T47D (cell line): ENCODE measurements at places on chromosomes 6 and 20.
A peak's percentile ranks its signal among the peaks of the same experiment; 100 is the strongest.

DNA sequence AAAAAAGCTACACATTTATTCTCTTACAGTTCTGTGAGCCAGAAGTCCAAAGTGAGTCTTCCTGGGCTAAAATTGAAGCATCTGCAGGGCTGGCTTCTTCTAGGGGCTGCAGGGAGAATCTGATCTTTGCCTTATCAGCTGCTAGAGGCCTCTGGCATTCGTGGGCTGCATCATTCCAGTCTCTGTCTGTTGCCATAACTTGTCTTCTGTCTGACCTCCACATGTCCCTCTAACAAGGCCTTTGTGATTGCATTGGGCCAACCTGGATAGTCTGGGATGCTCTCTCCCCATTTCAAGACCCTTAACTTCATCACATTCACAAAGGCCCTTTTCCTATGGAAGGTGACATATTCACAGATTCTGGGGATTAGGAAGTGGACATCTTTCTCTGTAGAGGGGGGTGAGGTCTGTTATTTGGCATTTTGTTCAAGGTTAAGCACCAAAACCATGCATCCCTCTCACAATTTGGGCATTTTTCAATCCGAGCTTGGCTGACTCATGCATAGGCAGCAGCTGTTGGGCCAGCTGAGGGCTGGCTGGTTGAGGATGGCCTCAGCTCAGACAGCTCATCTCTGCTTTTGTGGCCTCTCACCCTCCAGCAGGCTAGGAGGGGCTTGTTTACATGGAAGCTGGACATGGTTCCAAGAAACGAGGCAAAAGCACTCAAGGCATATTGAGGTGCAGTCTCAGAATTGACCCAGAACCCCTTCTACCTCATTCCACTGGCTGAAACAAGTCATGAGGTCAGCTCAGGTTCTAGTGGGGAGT lies 116.1 kb upstream of the NXT1 start:
- DNase-seq = no peak

GRCh38 chr6:87200469-87201175 lies 45.3 kb downstream of the ZNF292 start:
- DNase-seq = no peak

GRCh38 chr6:11824986-11825385 lies 46.4 kb upstream of the ADTRP start:
- DNase-seq = no peak

- peak; percentile 36 for DNase-seq
These were observed 168.9 kb upstream of the CENPW start for GRCh38 chr6:126170978-126171382.

DNA sequence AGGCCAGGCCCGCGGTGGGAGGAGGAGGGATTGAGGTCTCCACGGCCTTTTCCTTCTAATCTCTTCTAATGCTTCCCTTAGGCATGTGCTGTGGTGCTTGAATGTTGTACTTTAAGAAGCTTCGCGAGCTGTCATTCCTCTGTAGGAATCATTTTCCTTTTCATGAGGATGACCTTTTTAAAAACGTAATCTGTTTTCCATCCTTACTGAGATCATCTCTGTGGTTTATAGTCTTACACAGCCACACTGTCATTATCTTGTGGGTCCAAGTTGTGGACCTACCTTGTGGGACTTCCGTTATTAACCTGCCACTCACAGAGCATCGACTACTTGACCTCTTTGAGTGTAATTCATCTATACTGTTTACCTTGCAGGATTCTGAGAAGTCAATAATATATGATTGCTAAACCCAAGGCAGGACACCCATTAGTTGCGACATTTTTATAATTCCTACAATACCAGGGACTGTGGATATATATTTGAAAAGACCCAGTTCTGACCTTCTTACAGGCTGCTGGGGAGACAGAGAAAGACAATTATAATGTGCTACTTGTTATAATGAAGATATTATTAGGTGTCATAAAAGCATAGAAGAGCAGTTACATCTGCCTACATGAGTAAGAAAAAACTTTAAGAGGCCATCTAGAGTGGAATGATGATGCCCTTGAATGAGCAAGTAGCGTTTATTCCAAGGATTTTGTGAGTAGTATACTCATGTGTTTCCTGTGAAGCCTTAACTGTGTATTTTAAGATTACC lies 842 bp downstream of the SLC25A27 start:
- DNase-seq = no peak

DNA sequence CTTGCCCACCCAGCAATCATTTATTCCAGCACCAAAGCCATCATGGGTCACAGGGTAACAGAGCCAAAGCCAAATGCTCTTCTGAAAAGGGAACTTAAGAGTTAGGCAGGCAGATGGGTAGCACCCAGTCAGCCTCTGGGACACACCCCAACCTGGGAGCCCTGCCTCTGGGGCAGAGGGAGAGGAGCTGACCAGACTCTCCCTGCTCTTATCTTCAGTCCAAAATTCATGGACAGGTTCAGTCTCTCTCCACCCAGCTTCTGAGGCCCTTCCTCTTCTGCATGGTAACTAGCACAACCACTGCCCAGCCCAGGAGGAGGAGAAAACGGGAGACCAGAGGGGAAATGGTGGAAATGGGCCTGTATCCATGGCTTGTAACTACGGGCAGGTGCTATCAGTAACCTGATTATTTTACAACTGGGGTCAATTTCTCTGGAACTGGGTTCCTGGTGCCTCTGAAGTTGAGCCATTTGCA lies 105.4 kb downstream of the NOL4L start:
- DNase-seq = no peak

DNA sequence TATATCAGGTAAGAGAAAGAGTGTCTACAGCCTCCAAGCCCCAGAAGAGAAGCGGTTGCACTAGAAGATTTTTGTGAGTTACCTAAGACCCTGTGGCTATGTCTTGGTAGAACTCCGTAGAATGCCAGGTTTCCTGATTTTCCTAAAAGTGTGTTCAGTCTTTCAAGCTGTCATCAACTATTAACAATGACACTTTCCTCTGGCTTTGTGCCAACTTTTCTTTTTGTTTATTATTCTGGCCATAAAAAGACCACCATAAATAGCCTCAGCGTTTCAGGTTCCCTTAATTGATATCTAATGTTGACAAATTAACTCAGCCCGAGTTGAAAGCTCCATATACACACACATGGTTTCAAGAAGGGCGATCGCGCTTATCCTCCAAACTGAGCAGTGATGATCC lies 1.2 kb downstream of the PAK5 start:
- no peak for DNase-seq

- DNase-seq = no peak
These were observed 68.7 kb downstream of the RNF217 start for GRCh38 chr6:125030969-125031368.

GRCh38 chr6:138245751-138246150 lies 27.5 kb upstream of the PBOV1 start:
- DNase-seq = no peak

GRCh38 chr20:44848254-44849015 lies 37.1 kb upstream of the YWHAB start:
- DNase-seq = no peak

- DNase-seq = no peak
These were observed 191.8 kb upstream of the LRFN2 start for GRCh38 chr6:40778918-40779317.

DNA sequence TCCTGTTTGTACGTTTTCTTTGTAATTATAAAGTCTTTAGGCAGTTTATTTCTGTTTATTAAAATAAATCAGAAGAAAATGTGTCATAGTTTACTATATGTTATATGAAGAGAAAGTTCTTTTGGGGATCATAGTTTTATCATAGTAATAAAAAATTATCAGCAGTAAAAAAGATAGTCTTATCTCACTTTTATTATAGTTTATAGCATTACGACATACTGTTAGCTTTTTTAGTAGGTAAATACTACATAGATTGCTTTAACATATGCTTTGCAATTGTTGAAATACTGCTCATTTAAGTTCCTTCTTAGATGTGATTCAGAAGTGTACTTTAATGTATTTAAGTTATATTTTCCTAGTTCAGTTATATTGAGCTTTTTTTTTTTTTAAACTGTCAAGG lies 13.9 kb downstream of the QKI start:
- no peak for DNase-seq

DNA sequence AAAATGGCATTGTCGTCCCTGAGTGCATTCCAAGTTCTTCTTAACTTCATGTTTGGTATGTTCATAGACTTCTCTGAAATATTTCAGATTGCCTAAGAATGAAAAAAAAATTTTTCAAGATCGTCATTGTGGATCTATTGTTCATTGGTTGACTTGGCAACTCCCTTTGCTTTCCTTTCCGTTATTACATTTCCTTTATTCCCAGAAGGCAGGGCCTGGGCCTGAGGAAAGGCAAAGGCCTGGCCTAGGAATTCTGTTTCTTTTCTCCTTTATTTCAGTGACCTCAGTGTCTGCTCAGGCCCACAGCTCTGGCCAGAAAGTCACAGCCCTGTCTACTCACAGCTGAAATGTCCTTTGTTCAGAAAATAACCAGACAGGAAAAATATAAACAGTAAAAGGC lies 401.6 kb upstream of the PLCB4 start:
- no peak for DNase-seq

DNA sequence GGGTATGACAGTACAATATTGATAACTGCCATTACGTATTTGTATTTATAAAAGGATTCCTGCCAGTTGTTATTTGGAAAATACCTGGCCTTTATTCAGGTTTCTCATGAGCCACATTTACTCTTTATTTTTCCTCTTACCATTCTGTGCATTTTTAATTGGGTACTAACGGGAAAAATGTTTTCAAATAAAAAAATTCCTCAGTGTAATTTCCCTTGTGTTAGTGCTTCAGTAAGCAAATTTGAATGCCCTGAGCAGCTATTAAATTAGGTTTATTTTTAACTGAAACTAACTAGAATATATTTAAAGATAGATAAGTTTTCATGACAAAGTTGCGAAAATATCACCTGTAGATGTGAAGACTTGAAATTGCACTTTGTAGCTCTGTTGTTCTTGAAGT lies 146.0 kb downstream of the PTCHD4 start:
- DNase-seq = no peak

GRCh38 chr6:110422444-110422822 lies 7.1 kb upstream of the DDO start:
- no peak for DNase-seq

GRCh38 chr20:50734730-50735679 lies 3.6 kb downstream of the PARD6B start:
- no peak for DNase-seq

GRCh38 chr6:159819932-159820640 lies 20.0 kb downstream of the PNLDC1 start:
- DNase-seq = no peak

DNA sequence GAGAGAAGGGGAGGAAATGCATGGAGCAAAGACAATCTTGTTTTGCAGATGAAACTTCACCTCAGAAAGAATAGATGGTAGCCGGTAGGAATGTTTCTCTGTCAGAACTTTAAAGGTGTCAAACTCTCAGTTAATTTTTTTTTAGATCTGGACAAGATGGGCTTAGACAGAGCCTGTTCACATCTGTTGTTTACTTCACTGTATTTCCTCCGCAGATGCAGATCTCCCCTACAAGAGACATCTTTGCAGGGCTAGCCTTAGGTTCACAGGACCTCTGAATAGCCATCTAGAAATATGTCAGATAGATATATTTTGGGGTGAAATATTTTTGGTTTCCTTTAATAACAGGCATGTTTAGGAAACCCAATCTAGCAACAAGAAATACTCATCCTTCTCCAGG lies 12.1 kb upstream of the ZBP1 start:
- DNase-seq = no peak

DNA sequence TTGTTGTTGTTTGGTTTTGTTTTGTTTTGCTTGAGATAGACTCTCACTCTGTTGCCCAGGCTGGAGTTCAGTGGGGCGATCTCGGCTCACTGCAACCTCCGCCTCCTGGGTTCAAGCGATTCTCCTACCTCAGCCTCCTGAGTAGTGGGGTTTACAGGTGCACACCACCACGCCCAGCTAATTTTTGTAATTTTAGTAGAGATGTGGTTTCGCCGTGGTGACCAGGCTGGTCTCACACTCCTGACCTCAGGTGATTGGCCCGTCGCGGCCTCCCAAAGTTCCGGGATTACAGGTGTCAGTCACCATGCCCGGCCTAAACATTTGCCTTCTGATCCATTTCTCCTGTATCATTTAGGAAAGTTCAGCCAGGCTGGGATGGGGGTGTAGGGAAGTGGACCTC lies 17.7 kb downstream of the DUSP22 start:
- no peak for DNase-seq

GRCh38 chr6:11722220-11722619 lies 56.4 kb downstream of the ADTRP start:
- no peak for DNase-seq

- DNase-seq = no peak
These were observed 7.2 kb downstream of the SOBP start for GRCh38 chr6:107496892-107497684.

- DNase-seq = no peak
These were observed 125.6 kb downstream of the BCAS1 start for GRCh38 chr20:53944796-53945195.

DNA sequence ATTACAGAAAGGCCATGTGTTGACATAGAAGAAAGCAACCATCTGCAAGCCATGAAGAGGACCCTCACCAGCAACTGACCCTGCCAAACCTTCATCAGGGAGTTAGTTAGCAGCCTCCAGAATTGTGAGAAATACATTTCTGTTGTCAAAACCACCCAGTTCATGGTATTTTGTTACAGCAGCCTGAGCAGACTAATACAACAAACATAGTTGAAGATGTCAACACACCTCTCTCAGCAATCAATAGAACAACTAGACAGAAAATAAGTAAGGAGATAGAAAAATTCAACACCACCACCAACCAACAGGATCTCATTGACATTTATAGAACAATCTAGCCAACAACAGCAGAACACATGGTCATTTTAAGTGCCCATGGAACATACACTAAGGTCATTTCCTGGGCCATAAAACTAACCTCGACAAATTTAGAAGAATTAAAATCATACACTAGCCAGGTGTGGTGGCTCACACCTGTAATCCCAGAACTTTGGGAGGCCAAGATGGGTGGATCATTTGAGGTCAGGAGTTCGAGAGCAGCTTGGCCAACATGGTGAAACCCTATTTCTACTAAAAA lies 32.7 kb downstream of the TCP11 start:
- no peak for DNase-seq

DNA sequence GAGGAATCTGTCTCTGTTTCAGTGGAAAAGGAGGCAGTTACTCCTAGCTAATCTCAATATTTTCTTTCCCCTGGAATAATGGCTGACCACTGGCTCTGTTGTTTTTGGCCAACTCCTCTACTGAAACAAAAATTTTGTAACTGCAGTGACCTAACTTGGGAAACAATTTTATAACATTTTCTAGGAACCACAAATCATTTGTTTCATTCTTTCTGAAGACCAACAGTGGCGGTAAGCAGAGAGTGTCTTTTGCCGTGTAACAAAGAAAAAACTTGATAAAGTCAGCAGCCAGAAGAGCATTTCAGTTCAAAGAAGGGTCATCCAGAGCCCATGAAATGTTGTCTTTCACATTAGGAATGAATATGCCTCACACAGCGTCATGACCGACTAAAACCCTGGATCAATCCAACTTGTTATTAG lies 11.8 kb upstream of the BFSP1 start:
- DNase-seq = no peak

DNA sequence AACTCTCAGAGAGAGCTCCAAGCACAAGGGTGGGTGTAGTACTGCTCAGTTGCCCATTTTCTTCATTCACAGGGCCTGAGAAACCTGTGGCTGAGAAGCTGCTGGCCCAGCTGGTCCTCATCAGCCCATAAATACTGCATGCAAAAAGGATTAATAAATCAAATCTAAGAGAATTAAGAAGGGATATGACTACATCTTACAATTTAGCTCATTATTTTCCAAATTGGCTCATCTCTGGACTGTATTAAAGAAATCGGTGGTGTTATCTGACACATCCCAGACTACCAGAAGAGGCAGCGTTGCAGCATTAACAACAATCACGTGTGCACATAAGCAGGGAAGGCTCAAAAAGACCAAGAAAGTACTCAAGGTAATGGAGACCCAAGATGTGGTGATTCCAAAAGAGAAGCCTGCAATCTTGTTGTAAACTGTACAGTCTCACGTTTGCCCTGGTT lies 90.7 kb downstream of the CD24 start:
- no peak for DNase-seq
